ENCODE measurements at places on chromosomes 7 and 10.

DNA sequence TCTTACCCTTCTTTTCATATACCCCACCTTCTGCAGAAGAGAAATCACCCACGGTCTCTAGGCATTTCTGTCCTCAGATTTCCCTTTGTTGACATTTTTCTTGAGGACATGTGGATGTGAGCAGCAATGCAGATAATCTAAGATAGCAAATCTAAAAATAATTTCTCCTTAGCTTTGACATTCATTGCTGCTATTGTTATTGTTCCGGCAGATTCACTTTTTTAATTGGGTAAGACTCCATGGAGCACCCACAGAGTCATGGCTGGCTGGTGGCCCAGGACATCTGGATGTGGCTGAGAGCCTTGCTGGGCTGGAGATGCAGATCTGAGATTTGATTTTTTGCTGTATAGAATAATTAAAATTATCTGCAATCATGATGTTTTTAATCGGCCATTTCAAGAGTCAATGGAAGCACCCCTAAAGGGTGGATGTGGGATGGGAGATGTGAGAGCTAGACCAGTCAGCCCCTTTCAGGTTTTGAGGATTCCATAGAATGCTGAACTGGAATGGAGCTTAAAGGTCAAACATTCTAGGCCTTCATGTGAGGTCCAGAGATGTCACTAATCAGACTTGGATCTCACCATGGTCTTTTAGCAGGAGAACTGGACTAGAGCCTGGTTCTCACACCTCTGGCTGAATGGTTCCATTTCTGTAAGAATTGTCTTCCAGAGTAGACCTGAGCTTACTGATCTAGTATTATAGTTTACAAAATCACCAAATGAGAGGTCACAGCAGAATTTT lies 37.5 kb downstream of the TAS2R41 start:
- no peak for DNase-seq

- peak; percentile 25 for DNase-seq
These were observed 101.6 kb downstream of the NKX6-2 start for GRCh38 chr10:132684164-132684891.

DNA sequence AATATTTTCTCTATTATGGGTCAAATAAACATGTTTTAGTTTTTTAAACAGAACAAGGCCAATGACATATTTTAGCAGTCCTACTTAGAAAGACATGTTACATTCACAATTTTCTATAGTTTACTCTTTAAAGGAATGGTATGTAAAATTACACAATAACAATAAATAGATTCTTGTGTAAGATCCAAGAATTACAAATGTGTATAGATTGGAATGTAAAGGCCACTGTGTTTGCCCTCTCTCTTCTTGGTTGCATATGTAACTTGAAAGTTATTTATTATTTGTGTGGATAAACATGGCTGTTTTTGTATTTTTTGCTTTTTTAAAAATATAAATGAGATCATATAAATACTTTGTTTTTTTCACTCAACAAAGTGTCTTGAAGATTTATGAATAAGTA lies 979.3 kb upstream of the CELF2 start:
- DNase-seq: no peak

DNA sequence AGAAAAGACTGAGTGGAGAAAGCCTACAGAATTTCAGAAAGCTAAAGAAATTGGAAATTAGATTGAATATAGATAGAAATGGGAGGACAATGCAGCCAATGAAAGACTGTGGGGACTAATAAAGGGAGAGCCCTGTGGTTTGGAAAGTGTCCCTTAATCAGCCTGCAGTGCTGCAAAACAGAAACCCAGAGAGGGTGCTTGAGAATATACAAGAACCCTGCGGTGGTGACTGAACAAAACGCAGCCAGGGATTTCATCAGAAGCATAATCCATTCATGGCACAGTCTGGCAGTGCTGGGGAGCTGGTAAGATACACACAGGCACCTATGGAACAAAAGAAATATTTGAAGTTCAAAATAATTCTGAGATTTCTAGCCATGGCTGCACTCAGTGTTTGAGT lies 19.1 kb downstream of the CEP41 start:
- DNase-seq: peak; percentile 46

GRCh38 chr10:103618575-103619423 lies 125.3 kb downstream of the NEURL1 start:
- DNase-seq: no peak

- DNase-seq: no peak
These were observed 46.2 kb downstream of the JAKMIP3 start for GRCh38 chr10:132111871-132112341.

DNA sequence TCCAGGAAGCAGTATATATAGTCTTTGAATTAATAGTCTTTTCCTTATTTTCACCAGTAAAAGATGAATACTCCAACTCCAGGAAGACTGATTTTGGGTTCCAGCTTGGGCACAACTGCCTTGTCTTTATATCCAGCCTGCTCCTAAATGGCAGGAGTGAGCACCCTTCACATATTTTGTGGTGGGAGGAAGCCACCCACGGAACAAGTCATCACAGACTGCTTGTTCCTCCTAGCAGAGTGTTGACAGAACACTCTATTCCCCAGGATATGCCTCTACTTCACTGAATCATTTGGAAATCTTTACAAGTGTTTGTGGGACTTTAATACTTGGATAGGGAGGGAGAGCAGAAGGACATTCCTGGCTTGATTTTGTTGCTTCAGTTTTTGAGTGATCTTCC lies 31.7 kb downstream of the ITPRID1 start:
- DNase-seq: no peak

GRCh38 chr7:129948877-129949291 lies 3.9 kb downstream of the UBE2H start:
- DNase-seq: peak; percentile 85

DNA sequence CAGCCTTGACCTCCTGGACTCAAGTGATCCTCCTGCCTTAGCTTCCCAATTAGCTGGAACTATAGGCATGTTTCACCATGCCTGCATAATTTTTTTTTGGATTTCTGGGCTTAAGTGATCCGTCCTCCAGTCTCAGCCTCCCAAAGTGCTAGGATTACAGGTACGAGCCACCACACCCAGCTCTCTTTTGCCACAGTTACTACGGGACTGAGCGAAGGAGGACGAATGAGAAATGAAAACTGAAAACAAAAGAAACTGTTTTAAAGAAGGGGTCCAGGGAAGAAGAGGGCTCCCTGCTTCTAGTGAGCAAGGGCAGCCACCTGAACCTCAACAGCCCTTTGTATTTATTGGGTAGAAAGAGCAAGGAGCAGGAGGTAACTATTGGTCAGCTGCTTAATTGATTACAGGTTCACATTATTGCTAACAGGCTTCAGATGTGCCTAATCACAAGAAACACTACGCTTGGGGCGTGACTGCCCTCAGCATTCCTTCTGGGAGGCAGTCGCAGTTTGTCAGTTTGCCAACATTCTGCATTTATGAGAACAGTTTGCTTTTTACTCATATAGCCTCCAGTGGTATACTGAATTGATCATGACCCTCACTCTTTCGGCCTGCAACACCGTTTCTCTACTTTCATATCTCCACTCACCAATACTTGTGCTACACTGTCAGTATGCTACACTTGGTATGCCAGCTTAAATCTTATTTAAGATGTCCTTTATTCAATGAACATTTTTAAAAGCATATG lies 676.8 kb downstream of the DNAJB9 start:
- no peak for DNase-seq

GRCh38 chr7:69982197-69982596 lies 383.9 kb downstream of the AUTS2 start:
- no peak for DNase-seq

- peak; percentile 73 for DNase-seq
These were observed 87.0 kb downstream of the TBXAS1 start for GRCh38 chr7:139915864-139916716.

GRCh38 chr10:110681023-110681681 lies 37.0 kb downstream of the RBM20 start:
- peak; percentile 29 for DNase-seq

GRCh38 chr7:29861884-29862283 lies 55.6 kb downstream of the WIPF3 start:
- no peak for DNase-seq

- DNase-seq: no peak
These were observed 179.5 kb upstream of the LRGUK start for GRCh38 chr7:133947458-133948254.

DNA sequence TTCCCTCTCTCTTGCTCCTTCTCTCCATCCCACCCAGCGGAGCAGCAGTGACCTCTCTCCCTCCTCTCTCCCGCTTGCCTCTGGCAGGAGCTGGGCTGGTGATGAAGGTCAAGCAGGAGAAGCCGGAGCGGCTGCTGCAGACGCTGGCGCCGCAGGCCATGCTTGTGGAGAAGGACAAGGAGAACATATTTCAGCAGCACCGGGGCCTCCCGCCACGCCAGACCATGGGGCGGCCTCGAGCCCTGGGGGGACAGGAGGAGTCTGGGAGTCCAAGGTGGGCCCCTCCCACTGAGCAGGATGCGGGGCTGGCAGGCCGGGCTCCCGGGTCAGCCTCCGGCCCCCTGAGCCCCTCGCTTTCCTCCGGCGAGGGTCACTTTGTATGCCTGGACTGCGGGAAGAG lies 17.3 kb downstream of the ZNF775 start:
- DNase-seq: no peak

Data from activated naive CD8-positive, alpha-beta T cell treated with anti-CD3 and anti-CD28 coated beads for 36 hours (primary cell).